ENCODE measurements at places on chromosomes 12 and 14.

GRCh38 chr12:563787-564298 is 99.4 kb downstream of the NINJ2 start:
- no peak for DNase-seq

DNA sequence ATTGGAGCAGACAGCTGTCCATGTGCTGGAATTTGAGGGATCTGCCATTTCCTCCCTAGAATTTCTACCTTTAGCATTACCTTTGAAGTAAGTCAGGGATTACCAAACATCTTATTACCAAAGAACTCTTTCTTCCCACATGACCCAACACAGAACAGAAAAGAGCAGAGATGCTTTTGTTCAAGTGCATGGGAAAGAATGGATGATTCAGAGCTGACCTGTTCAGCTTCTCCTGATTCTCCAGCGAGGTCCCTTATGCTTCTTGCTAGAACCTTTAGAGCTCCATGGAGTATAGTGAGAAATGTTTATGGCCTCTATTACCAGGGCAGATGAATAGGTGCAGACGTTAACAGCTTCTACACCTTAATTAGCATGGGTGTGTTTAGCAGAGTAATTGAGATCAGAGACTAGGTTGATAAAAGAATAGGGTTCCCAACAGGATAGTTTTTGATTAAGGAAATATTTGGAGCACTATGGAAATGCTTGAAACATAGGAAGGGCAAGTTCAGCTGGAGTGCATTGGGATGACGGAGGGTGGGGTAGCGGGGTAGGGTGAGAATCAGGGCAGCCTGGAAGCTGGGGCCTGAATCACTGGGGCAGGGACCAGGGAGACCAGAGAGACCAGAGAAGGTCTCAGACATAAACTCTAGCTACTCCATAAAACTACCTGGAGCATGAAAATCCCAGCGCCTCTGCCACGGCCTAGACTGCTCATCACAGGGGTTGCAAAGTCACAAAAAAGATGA is 223.7 kb downstream of the CACNA1C start:
- no peak for DNase-seq

DNA sequence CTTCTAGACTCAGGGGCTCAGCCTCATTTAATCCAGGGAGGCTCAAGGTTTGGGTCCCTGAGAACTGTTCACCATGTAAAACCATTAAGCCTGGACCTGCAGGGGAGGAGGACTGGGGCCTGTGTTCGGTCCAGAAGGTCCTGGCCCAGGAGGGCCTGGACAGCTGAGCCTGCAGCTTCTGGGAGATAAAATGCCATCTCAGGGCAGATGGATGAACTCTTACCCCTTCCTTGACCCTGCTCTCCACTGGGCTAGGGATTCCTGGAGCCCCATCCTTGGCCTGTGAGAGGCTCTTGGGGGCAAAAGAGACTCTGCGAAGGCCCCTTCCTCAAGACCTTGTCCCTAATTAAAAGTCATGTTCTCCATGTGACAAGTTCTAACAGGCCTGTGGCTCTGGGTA is 51.2 kb downstream of the PRMT8 start:
- DNase-seq = no peak

DNA sequence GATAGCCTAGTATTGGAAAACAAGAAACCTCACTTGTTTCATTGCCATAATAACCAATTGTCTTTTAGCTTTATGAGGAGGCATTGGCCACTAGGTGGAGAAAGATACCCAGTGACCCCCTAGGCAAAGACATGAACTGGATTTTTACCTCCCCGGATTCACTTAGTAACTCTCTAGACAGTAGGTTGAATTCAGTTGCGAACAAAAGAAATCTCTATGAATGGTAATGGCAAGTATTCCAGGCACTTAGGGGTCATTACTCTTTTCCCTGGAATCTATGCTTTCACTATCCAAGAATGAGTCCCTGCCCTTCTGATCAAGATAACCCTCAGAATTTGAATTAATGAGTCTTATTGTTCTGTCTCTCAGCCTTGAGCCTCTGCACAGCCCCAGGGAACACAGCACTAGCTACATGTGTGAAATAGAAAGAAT is 29.5 kb upstream of the RHOJ start:
- no peak for DNase-seq

DNA sequence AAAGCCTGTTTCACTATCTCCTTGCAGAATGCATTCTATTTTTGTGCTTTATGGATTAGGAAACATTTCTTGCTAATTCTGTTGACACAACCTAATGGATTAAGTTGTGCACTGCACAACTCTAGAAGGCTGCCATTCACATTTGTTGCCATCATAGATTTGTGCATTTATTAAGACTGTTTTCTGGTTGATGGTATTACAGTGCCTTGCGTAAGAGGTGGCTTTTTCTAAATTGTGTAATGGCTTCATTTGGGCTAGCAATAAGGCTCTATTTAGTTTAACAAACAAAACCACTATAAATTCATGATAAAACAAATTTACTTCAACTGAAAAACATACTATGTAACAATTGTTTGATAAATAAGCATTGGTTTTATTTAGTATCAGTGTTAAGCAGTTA is 175.9 kb downstream of the TRHDE start:
- no peak for DNase-seq

DNA sequence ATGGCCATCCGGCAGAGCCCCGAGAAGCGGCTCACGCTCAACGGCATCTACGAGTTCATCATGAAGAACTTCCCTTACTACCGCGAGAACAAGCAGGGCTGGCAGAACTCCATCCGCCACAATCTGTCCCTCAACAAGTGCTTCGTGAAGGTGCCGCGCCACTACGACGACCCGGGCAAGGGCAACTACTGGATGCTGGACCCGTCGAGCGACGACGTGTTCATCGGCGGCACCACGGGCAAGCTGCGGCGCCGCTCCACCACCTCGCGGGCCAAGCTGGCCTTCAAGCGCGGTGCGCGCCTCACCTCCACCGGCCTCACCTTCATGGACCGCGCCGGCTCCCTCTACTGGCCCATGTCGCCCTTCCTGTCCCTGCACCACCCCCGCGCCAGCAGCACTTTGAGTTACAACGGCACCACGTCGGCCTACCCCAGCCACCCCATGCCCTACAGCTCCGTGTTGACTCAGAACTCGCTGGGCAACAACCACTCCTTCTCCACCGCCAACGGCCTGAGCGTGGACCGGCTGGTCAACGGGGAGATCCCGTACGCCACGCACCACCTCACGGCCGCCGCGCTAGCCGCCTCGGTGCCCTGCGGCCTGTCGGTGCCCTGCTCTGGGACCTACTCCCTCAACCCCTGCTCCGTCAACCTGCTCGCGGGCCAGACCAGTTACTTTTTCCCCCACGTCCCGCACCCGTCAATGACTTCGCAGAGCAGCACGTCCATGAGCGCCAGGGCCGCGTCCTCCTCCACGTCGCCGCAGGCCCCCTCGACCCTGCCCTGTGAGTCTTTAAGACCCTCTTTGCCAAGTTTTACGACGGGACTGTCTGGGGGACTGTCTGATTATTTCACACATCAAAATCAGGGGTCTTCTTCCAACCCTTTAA is 1.5 kb downstream of the FOXG1 start:
- no peak for DNase-seq

DNA sequence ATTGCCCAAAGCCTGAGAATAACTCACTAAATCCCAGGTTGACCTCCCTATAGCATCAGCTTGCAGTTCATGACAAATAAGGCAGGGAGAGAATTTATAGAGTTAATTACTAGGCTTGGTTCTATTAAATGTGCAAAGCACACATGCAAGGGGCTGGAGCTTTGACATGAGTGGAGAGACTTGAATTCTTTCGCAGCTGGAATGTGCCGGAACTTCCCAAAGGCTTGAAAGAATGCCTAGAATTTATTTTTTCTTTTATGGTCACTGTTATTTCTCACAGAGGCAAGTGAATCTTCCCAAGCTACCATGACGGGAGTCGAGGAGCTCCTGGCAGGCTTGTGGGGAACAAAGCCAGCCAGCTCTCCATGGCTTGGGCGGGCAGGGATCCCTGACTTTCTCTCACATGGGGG is 95.5 kb upstream of the USP44 start:
- no peak for DNase-seq

DNA sequence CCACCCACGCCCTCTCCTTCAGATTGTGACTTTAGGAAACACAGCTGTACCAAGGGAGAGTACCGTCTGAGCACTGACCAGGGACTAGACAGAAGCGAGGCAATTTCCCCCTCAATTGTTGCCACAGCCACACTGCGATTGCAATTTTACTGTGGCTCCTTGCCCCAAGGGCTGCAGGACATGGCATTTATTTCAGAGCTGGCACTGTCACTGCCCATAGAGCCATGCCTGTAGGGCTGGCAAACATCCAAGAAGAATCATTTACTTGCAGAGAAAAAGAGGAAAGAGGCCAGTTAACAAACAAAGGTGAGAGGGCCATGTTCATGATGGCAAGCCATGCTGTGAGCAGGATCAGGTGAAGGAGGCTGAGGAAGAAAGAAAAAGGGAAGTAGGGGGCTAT is 129.6 kb downstream of the EMP1 start:
- no peak for DNase-seq

- no peak for DNase-seq
Observed at GRCh38 chr14:61756135-61756534, 6.1 kb upstream of the SNAPC1 start.

- no peak for DNase-seq
Observed at GRCh38 chr12:93297032-93297431, 80.7 kb upstream of the NUDT4 start.

All from effector CD8-positive, alpha-beta T cell (primary cell).